Common myeloid progenitor, CD34-positive (primary cell): ENCODE measurements at places on chromosomes 2 and 18.

- no peak for DNase-seq
Measured at GRCh38 chr2:11166476-11166875, 11.2 kb downstream of the SLC66A3 start.

DNA sequence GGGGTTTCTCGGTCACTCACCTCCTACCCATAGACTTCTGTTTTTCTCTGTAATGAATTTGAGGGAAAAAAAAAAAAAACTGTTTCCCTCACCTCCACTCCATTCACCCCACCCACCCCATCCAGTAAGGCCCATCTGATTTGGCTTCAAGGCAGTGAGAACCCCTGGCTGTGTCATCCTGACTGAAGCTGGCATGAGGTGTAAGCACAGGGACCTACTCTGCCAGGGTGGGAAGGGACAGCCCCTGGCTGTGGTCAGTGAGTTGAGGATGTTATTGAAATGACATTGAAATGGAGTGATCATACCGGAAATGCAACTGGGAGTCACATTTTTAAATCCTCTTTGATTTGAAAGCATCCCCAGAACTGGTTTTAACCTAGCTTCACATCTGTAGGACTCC, 19.1 kb upstream of the BCL2L11 start:
- DNase-seq: no peak

DNA sequence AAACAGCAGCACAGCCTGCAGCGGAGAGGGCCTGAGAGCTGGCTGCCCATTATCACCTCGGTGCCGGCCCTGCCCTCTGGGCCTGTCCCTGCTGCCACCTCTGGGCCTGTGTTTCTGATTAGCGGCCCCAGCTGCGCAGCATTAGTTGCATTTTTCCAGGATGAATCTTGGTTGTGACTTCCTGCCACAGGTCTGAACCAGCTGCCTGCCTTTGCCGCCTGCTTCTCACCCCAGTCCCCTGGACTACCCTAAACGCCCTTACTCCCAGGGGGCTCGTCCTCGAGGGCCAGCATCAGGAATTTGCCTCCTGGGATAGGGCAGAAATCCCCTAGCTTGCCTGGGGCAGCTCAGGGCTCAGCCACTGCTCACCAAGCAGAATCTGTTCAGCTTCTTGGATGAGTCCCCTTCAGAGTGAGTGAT, 342.8 kb downstream of the DYSF start:
- DNase-seq: no peak

- no peak for DNase-seq
Measured at GRCh38 chr18:14174706-14175085, 42.5 kb upstream of the ZNF519 start.

DNA sequence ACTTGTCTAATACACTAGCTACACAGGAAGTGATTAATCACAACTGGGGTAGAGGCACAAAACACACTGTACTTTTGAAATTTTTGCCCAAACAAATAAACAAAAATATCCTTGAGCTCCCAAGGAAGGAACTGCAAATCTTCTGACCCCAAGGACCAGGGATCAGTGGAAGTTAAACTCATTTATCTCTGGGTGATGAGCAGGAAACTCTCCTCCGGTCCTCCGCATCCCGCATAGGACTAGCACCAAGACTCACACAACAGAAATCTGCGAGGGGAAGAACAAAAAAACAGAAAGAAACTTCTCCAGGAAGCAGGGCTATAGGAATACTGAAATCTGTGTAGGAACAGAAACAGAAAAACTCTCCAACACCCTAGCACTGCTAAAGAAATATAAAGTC, 650.3 kb downstream of the DCDC2C start:
- no peak for DNase-seq

GRCh38 chr18:21955757-21956652, 213.4 kb upstream of the GATA6 start:
- DNase-seq: peak; percentile 76

GRCh38 chr2:199329031-199329430, 128.7 kb downstream of the SATB2 start:
- DNase-seq: no peak

- no peak for DNase-seq
Measured at GRCh38 chr2:48369971-48370370, 160.0 kb upstream of the STON1 start.

DNA sequence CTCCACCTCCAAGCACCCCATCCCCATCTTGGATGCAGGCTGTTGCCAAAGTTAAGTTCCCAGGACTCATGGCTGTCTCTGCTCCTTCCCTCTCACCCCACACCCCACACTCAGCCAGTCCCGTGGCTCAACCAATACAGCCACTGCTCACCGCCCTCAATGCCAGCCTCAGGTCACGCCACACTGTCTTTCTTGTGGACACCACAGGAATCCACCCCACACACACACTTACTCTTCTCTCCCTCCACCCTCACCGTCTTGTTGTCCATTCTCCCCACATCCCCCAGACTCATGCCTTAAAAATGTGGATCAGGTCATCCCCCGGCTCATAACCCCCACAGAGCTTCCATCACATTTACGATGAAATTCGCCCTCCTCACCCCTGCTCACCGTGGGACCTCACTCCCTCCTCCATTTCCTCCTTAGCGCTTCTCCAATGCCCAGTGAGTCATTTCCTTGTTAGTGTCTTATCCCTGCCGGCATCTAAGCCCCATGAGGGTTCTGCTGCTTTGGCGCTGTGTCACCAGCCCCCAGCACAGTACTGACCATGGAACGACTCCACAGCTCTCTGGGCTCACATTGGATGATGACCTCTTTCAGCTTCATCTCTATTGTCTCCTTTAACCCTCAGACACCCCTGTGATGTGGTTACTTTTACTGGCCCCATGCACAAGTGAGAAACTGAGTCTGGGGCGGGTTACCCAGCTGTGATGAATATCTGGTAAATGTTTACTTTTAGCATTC, 13.8 kb downstream of the MLPH start:
- DNase-seq: peak; percentile 58

DNA sequence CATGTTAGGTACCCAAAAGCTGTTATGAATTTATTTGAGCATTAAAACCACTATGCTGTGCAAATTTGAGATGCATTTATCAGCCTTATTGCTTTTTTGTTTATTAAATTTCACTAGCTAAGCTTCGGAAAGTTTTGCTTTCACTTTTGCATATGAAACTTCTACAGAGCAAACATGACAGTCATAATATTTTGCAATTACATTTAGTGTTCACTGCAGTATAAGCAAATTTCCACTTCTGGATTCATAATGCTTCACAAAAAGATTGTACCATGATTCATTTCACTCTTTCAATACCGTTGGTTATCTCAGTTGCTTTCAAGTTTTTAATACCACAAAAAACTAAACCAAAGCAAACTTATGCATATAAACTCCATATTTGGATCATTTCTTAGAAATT, 228.7 kb upstream of the SLC8A1 start:
- DNase-seq: peak; percentile 58

DNA sequence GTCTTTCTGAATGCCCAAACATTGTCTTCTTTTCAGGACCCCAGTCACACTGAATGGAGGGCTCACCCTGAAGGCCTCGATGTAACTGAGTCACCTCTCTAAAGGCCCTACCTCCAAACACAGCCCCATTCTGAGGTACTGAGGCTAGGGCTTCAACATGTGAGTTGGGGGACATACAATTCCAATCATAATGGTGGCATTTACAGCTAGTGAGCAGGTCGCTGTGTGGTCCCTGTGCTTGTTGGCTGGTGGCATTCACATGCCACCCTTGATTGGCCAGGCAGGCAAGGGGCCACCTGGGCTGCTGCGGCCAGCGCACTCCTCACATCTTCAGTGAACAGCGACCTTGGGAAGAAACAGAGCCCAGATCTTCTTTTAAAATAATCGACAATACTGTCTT, 30.7 kb downstream of the AMER3 start:
- DNase-seq: no peak

DNA sequence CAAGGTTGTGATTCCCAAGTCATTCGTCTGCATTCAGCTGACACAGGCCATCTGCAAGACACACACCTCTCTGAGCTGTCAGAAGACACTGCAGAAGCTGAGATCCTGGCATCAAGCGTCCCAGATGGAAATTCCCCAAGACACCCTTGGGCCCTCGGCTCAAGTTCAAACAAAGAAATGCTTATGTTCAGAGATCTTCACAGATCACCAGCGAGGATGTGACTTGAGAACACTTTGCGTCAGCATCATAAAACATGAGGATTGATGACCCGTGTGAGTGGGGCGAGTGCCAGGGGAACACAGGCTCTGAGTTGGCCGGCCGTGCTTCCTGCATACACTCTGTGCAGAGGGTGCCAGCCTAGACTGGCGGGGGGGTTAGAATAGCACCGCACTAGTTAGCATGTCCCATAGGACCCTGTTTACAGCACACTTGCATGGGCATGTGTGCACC, 36.8 kb downstream of the KCNIP3 start:
- DNase-seq: no peak

GRCh38 chr18:54150226-54150625, 74.2 kb downstream of the MBD2 start:
- DNase-seq: no peak

DNA sequence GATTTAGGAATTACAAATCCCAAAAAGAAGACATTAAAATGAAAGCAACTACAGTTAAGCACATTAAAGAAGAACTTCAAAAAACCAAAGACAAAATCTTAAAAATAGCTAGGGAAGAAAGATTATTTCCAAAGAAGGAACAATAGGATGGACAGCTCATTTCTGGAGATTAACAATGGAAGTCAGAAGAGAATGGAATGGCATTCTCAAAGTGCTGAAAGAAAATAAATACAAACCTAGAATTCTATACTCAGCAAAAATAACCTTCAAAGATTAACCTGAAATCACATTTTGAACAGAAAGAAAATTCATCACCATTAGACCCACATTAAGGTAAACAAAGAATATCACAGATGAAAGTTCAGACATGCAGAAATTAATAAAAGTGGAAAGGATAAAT, 229.2 kb downstream of the HDAC4 start:
- peak; percentile 15 for DNase-seq

GRCh38 chr2:241110089-241110606, 8.1 kb upstream of the MTERF4 start:
- DNase-seq: no peak

- no peak for DNase-seq
Measured at GRCh38 chr18:11899063-11899462, 9.1 kb downstream of the MPPE1 start.

DNA sequence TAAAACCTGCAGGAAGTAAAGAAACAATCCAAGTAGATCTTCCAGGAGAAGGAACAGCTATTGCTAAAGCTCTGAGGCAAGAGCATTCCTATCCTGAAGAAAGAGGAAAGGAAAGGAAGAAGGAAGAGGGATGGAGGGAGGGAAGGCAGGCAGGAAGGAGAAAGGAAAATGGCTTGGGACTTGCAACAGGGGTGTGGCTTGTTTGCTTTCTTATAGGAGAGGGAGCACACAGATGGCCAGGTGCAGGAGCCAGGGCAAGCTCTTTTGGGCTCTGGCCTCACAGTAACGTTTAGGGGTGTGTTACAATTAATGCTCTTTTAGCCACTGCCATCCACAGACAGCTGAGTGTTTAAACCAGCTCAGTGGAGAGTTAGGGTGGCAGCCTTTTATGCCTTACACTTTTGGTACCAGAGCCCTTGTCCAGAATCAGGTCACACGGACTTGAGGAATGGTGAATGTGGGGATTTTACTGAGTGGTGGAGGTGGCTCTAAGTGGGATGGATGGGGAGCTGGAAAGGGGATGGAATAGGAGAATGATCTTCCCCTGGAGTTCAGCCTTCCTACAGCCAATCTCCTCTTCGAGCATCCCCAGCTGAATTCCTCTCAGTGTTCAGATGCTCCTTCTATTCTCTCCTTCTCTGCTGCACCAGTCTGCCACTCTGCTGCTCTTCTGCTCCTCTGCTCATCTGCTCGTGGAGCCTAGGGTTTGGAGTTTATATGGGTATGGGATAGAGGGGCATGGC, 108.7 kb upstream of the SLC39A10 start:
- peak; percentile 28 for DNase-seq

DNA sequence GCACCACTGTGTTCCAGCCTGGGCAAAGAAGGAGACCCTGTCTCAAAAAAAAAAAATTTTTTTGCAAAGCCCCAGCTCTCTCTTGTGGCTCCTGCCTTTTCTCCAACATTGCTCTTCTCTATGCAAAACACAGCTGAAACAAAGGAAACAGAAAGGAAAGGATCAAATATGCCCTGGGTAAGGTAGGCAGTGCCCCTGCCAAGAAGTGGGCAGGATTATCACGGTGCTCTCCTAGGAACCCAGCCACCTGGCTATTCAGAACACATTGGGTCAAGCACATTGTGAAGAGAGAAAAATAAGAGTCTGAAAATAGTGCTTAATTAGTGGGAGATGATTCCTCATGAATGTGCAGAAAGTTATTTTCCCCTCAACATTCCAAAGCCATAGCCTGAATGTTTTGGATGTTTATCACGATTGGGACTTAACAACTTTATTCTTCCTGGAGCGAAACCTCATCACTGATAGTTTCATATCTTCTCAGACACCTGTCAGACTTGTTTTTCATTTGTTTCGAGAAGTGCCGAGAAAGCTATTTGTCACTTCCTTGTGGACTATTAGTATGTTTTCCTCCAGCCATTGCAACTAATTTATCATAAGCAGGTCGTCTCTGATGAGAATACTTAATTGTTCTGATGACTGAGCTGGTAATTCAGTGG, 42.7 kb upstream of the RPL31 start:
- no peak for DNase-seq

DNA sequence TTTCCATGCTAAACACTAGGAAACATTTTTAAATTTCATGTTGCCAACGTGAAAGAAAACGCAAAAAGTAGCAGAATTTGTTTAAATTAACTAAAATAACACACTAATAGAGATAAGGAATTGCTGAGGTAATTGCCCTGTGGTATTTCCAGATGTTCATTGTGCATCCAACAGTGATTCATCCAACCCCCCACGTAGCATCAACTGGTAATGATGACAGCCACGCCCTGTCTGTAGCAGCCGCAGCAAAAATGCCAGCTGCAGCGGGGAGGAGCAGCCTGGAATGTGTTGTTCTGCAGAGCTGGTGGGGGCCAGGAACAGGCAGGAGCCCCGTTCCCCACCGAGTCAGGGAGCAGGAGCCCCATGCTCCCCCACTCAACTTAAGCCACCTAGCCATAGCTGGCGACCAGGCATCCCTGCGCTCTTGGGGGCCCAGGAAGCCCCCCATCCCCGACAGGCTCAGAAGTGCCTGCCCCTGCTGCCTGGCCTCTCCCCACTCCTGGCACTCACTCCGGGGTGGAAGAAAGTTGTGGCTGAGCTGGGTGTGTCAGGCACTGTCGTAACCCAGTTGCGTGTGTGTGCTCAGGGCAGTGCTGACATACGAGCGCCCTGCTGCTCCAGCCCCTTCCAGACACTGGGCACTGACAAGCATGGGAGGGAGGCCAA, 695.1 kb upstream of the ACVR2A start:
- DNase-seq: no peak

- no peak for DNase-seq
Measured at GRCh38 chr2:60442608-60443007, 110.8 kb downstream of the BCL11A start.
